ENCODE measurements at places on chromosomes 3 and 15.

- DNase-seq: no peak
Observed at GRCh38 chr15:82572311-82572710, 32.1 kb upstream of the RPS17 start.

DNA sequence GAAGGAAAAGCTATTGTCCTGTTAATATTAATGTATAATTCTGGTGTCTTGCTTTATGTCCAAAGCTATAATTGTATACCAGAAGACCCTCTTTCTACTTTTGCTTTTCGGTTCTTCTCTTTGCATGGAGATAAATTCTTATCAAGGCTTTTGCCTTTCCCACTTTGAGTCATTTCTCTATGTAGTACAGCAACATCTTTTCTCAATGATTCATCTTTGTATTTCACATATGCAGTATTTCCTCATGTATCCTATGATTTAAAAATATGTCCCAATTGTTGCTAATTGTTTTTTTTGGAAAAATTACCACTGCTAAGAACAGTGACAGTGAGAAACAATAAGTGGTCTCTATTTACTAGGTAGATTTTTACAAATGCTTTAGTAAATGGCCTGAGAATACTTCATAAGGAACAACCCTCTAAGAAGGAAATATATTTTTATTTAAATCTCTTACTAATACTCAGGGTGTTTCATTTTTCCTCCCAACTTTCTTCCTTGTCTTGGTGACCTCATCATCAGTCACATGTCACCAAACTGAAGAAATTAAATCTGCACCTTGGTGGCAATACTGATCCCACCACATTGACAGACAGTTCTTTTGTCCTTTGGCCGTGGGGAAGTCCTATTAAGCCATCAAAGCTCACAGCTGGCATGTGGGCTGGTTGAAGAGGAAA is 290.6 kb downstream of the SATB1 start:
- no peak for DNase-seq

DNA sequence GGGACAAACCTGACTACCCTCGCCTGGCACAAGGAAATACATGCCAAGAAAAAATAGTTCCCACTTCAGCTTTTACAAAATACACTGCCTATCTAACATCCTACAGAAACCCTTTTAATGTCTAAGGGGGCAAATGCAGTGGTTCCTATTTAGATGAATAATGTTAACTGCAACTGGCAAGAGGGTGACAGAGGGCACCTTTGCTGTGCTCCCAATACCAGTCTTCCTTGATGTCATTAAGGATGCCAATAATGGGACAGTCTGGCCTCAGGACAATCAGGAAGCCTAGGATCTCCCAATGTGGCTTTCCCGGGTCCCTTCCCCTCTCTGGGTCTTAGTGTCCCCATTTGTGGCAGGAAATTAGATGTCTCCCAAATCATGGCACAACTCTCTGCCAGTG is 13.9 kb downstream of the CSRNP1 start:
- no peak for DNase-seq

- DNase-seq: no peak
Observed at GRCh38 chr3:57852896-57853295, 96.8 kb downstream of the SLMAP start.

DNA sequence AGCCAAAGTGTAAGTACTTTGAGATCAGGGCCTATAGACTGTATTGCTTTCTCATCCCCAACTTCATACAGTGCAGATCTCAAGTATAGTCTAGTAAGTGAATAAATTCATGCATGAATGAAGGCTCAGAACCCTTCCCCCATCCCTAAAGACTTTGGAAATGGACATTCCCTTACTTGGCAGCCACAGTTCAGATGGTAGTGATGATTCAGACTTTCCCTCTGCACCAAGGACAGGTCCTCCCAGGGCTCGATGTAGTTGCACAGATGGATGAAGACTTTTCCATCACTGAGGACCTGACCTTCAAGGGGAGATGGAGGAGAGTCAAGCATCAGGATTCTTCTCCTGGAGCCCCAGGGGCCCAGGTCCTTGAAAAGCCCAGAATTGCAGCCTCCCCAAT is 4.6 kb downstream of the TIMP4 start:
- no peak for DNase-seq

DNA sequence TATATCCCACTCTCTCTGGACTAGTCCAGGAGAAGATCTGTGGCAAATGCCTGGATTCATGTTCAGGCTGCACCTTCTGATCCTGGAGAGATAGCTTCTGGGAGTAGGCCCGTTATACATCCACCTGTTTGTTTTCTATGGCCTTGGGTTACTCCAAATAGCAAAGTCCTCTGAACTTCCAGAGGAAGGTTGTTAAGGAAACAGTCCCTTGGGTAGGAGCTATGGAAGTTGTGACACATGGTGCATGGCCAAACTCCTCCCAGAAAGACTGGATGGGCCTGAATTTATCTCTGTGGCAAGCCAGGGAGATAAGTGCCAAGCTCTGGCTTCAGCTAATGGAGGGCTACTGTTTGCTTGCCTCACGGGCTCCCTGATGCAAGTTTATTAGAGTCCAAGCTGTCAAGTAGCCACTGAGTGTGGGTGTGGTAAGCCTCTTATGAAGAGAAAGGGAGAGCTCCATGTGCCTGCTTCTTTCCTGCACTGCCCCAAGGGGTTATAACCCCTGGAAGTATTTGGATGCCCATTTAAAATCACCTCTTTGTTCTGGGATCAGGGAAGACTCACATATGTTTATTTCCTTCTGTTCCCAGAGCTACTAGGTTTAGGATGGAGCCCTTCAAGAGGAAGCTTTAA is 328.7 kb upstream of the ATP11B start:
- DNase-seq: no peak

DNA sequence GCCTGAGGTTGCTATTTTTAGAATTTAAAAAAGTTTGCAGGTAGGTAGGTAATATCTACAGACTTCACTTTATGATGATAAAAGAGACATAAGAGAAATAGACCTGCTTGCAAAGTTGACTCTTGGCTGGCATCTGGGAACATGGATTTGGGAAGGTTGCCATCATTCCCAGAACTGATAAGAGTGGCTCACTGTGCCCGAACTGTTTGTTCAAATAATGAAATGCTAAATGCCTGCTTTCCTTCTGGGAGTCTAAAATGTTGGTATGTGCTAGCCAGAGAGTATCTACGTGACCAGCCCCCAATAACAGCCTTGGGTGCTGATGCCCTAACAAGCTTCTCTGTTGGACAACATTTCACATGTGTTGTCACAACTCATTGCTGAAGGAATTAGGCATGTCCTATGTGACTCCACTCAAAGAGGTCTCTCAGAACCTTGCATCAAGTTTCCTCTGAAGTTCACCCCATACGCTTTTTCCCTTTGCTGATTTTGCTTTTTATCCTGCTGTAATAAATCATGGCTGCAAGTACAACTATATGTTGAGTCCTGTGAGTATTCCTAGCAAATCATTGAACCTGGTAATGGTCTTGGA is 95.5 kb downstream of the FHIT start:
- no peak for DNase-seq

GRCh38 chr3:170033489-170033888 is 4.3 kb upstream of the GPR160 start:
- DNase-seq: no peak
